T-helper 2 cell treated with Interferon-gamma antibody and Interleukin-4, amounts not matched to agents 5 μg/mL and 100 μg/mL, for 36 hours (primary cell): ENCODE measurements at places on chromosomes 16 and 17.
A peak's percentile ranks its signal among the peaks of the same experiment; 100 is the strongest.

DNA sequence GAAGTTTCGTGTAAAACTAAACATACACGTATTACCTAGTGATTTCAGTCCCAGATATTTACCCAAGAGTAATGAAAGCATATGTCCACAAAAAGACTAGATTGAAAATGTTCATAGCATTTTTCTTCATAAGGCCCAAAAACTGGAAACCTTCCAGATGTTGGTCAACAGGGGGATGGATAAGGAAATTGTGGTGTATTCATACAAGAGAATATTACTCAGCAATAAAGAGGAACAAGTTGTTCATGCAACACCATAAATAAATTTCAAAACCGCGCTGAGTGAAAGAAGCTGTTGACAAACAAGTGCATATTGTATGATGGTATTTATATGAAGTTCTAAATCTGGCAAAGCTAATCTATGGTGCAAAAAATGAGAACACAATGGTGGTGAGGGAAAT lies 54.1 kb upstream of the NFAT5 start:
- no peak for DNase-seq

DNA sequence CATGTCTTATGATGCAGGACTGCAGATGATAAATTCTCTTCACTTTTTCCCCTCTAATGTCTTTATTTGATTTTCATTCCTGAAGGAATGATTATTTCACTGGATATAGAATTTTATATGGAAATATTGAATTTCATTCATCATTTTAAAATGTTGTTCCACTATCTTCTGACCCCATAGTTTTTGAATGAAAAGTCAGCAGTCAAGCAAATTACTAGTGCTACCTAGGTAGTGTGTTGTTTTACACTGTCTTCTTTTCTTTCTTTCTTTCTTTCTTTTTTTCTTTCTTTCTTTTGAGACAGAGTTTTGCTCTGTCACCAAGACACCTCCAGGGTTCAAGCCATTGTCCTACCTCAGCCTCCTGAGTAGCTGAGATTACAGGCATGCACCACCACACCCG lies 76.9 kb downstream of the WSB1 start:
- no peak for DNase-seq

DNA sequence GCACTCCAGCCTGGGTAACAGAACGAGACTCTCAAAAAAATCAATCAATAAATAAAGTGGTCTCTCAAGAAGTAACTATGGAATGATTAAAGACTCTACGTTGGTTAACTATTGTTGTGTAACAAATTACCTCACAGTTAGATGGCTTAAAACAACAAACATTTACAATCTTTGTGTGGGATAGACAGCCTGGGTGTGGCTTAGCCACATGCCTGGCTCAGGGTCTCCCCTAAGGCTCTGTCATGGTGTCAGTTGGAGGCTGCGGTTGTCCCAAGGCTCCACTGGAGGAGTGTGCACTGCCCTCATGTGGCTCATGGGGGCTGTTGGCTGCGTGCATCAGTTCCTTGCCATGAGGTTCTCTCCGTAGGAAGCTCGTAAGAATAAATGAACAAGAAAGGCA lies 294.5 kb downstream of the SNX29 start:
- DNase-seq = no peak

DNA sequence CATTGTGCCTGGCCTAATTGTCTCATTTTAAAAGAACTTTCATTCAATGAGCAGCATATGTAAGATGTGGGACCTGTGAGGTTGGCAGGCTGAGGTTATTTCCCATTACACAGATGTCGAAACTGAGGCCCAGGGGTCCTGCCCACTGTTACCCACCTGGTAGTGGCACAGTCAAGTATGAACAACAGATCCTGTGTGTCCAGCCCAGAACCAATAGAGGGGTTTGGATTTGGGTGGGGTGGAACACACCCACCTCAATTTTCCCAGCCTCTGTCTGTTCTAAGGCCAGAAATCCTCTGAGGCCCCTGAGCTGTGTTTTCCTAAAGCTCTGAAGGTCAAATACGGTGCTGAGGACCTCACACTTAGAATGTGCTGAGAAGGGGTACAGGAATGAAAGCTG lies 179.5 kb downstream of the XYLT1 start:
- no peak for DNase-seq

DNA sequence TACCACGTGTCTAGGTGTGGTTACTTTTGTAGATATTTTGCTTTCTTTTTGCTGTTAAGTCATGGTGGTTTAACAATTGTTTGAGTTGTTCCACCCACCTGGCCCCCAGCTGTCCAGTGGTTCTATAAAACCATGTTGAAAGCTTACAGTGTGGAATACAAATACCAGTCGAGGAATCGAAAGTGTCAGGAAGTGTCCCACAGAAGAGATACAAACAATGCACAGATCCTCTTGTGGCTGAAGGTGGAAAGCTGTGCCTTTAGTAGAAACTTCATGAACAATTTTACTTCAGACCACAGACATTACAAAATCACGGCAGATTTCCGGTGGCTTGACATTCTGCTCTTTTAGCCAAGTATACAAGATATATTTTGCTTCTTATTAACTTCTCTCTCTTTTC lies 782.4 kb upstream of the SOX9 start:
- no peak for DNase-seq

DNA sequence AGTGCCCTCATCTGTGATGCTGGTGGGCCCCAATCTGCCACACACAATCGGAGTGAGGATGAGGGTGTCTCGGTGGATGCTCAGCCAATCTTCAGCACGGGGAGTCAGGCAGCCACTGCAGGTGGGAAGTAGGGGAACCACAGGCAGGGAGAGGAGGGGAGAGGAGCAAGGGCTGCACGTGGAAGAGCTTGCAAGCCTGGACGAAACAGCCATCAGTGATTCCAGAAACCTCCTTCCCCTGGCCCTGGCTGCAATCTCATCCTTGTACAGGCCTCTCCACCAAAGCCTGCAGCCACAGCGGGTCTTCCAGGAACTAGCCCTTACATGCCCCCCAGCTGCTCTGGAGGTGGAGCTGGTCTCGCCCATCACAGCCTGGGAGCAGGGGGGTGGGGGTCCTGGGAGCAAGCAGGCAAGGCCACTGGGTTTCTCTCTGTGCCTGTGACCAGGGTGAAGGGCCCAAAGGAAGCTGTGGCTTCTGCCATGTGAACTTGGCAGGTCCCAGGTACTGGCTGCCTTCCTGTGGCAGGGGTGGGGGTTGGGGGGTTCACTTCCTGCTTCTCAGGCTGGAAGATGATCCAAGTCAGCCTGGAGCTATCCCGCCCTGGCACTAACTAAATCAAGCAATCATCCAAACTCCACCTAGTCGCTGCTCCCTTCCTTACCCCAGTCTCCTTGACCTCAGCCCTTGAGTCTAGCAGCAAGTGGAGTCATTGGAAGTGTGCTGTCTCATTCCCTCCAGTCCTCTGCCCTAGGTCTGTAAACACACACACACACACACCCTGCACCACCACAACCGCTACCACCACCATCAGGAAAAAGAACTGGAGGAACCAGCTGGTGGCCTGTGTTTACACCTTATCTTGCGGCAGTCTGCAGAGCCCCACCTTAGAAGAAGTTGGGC lies 29.4 kb upstream of the MLKL start:
- no peak for DNase-seq

- DNase-seq = peak; percentile 19
Observed at GRCh38 chr17:63696381-63696961, 3.5 kb downstream of the LIMD2 start.

DNA sequence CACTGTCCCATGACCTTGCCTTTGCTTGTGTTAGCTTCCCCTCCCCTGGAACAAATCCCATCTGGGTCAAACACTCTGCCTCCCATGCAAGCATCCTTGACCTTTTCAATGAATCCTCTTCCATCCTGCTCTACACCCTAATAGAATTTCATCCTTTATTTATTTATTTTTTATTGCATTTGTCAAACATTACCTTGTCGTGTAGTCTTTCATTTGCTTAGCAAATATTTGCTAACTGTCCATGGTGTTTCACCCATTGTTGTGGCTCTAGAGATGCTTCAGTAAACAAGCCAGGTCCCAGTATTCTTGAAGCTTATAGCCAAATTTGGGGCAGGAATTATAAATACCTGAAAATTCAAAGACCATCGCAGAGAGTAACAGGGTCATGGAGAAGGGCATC lies 51.0 kb upstream of the MRTFB start:
- DNase-seq = no peak
